ENCODE measurements at places on chromosomes 3 and 15. TPM values are rescaled to one million over a fixed set of nuclear protein-coding genes. Genes with fewer than 3 reads are reported as not detected.

DNA sequence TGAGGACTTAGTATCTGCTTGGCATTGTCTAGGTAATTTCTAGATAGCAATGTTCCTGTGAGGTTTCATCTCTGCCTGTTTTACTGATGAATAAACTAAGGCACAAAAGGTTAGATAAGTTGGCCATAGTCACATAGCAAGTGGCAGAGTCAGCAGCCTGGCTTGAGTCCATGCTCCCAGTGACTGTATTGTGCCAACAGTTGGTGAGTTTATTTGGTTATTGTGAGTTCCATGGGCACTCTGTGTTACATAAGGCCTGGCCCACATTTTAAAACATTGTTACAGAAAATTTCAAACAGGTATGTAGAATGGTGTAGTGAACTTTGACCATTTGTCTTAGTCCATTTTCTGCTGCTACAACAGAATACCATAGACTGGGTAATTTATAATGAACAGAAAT lies 15.2 kb downstream of the MCM2 start:
- no peak for DNase-seq

SEMA3F gene
- 0.07 TPM for total RNA-seq

- peak; percentile 57 for DNase-seq
Observed at GRCh38 chr15:45714590-45715488, 80.0 kb downstream of the SQOR start.

DNA sequence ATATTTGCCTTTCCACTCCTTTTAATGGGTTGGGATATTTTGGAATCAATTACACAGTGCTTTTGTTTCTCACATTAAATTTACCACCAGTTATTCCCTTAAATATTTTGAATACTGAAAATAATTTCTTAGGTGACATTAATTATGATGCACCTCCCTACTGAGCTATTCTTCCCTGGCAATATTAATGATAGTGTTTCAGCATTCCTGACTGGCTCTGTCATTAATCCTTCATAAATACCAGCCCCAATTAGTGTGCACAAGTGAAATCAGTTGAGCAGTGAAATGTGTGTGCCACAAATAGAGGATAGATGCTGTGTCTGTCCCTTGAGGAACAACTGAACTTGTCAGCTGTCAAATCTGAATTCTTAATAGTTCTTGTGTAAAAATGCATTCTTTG lies 304.0 kb downstream of the CACNA2D3 start:
- no peak for DNase-seq

GOLGA6D gene
- total RNA-seq, result 0.12 TPM

DNA sequence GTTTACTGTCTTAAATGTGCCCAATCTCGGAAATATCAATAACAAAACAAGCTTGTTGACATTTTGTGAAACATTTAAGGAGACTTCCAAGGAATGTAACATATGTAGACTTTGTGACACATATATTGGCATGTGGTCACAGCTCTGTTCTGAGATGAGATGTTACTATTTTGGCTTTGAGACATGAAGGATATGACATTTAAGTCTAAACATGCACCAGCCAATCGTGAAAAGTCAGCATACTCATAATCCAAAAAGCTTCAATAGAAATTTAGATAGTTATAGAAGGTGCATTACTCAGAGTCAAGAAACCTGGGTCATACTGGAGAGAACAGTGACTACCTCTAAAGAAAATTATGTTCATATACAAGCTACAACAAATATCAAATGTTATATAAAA lies 13.4 kb downstream of the COMMD2 start:
- DNase-seq, result no peak

GRCh38 chr3:54575618-54575960 lies 352.3 kb downstream of the LRTM1 start:
- DNase-seq, result no peak

GRCh38 chr3:133535971-133536881 lies 37.3 kb upstream of the CDV3 start:
- no peak for DNase-seq

DNA sequence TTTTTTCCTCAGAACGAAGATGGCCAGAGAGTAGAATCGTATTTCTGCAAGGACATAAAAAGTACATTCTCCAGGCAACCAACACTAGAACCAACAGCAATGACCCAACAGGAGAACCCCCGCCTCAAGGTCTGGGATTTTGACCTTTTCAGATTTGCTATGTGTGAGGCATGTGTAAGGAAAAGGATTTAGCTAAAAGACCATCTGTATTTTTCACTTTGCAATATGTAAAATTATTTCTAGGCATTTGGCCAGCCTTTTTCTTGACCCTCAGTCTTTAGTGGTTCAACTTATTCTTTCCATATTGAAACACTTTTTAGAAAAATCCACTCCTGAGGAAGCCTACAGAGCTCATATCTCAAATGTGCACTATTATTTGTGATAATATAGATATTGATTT lies 219.2 kb upstream of the GOLGA6L4 start:
- DNase-seq, result no peak

DNA sequence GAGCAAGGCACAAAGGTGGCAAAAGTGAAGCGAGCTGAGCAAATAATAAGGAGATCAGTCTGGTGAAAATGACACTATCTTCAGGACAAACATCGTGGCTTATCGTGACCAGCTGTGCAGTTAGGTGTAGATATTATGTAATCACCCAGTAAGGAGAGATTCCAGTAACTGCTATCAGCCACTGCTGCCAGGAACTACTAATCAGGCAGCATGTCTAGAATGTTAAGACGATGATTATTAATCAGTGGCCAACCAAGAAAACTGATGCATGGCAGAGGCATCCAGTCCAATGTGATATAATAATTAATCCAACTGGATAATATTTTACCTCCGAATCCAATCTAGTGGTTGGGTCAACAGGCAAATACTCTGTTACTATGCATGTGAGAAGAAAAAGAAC lies 252.7 kb upstream of the ZPLD1 start:
- no peak for DNase-seq

KNG1 gene
- total RNA-seq, result not detected

GRCh38 chr3:119809249-119810017 lies 27.5 kb downstream of the NR1I2 start:
- DNase-seq, result no peak

MPI gene
- total RNA-seq, result 52.8 TPM

- no peak for DNase-seq
Observed at GRCh38 chr3:135992072-135992471, 26.5 kb downstream of the PPP2R3A start.

- no peak for DNase-seq
Observed at GRCh38 chr3:4497005-4497692, 4.0 kb downstream of the ITPR1 start.

AGBL1 gene
- not detected for total RNA-seq

GRCh38 chr15:58423831-58424608 lies 7.8 kb upstream of the LIPC start:
- no peak for DNase-seq

FXR1 gene
- 144 TPM for total RNA-seq

- DNase-seq, result no peak
Observed at GRCh38 chr3:61233746-61234145, 17.5 kb downstream of the FHIT start.

DNA sequence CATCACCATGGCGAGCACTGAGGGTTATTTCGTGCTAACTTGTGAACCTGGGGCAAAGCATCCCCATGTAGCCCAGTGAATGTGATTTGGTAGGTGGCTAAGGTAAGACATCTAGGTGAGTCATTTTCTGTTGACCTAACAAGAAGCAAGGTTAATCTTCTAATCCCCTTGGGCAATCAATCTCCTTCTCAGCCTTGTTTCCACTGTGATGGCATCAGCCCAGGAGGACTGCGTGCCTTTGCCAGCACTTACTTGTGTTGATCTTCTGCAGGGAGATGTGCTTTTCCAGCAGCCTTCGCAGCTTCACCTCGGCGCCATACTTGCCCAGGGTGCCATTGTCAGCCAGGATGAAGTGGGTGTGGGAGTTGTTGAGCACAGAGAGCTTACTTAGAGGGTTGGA lies 35.7 kb downstream of the TRPM1 start:
- DNase-seq, result no peak

IFT57 gene
- 25.1 TPM for total RNA-seq

DNA sequence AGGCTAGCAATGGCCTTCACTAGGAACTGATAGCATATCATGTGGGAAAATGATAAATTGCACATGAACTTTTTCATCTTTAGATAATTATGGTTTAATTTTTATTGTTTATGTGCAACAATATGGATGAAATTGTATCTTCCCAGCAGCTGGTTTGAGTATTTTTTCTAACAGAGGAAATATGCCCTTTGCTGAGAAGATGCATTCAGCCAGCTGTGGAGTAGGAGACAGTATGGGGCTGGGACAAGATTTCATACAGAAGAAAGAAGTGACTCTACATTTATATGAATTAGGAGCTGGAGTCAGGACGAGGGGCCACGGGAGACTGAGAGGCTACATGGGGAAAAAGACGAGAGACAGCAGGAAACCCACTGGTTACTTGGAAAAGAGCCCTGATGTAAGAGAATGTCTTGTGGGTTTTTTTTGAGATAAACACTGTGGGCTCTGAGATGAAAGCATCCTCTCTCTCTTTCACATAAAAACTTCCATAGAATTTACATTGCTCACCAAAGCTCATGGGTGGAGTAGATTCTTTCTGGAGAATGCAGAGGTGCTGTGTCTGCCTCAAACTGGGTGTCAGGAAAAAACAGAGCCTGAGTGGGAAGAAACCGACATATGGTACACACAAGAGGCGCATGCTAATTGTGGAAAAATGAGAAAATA lies 115.2 kb upstream of the PDZRN3 start:
- no peak for DNase-seq

GRCh38 chr3:76442374-76442915 lies 597.5 kb upstream of the ROBO2 start:
- no peak for DNase-seq

GOLGA8M gene
- 4.6 TPM for total RNA-seq

CYP8B1 gene
- total RNA-seq, result not detected
